ENCODE measurements at places on chromosomes 1 and 21.

- no peak for DNase-seq
Observed at GRCh38 chr1:233112186-233113008, 162.0 kb downstream of the NTPCR start.

- no peak for DNase-seq
Observed at GRCh38 chr1:116396769-116397168, 23.7 kb downstream of the ATP1A1 start.

GRCh38 chr1:44036409-44037139, 5.3 kb upstream of the SLC6A9 start:
- DNase-seq, result peak; percentile 49

DNA sequence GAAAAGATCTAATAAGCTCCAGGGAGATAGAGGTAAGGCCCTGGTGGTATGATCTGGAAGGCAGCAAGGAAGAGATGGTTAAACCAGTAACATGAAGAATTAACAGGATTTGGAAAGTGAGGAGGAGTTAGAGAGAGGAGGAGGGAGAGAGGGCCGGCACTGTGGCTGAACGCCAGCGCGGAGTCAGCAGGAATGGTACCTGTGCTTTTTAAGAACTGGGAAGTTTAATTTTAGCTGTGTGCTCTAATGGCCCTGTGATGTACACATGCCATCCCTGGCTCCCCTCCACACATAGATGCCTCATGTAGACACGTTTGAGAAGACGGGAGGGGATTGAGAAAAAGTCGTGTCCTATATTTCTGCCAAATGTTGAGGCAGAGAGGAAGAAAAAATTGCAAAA, 13.8 kb upstream of the AVPR1B start:
- no peak for DNase-seq

DNA sequence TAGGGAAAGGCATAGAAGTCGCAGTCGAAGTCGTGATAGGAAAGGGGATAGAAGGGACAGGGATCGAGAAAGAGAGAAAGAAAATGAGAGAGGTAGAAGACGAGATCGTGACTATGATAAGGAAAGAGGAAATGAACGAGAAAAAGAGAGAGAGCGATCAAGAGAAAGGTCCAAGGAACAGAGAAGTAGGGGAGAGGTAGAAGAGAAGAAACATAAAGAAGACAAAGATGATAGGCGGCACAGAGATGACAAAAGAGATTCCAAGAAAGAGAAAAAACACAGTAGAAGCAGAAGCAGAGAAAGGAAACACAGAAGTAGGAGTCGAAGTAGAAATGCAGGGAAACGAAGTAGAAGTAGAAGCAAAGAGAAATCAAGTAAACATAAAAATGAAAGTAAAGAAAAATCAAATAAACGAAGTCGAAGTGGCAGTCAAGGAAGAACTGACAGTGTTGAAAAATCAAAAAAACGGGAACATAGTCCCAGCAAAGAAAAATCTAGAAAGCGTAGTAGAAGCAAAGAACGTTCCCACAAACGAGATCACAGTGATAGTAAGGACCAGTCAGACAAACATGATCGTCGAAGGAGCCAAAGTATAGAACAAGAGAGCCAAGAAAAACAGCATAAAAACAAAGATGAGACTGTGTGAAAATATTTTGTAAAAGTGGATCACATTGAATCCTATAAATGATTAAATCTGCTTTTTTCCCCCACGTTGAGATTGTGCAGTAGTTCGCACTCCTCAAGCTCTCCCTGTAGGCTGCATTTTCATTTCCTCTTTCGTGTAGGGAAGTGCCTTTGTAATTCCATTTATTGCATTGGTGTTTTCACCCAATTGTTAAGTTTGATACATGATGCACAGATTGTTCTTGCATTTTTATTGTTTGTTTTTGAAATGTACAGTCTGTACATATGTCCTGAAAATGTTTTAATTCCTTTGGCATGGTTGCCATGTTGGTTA, 7.5 kb downstream of the PRPF38B start:
- no peak for DNase-seq

DNA sequence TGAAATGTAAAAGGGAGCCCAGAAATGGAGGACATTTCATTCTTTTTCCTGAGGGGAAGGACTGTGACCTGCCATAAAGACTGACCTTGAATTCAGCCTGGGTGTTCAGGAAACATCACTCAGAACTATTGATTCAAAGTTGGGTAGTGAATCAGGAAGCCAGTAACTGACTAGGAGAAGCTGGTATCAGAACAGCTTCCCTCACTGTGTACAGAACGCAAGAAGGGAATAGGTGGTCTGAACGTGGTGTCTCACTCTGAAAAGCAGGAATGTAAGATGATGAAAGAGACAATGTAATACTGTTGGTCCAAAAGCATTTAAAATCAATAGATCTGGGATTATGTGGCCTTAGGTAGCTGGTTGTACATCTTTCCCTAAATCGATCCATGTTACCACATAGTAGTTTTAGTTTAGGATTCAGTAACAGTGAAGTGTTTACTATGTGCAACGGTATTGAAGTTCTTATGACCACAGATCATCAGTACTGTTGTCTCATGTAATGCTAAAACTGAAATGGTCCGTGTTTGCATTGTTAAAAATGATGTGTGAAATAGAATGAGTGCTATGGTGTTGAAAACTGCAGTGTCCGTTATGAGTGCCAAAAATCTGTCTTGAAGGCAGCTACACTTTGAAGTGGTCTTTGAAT, 2.9 kb downstream of the RGS2 start:
- no peak for DNase-seq

DNA sequence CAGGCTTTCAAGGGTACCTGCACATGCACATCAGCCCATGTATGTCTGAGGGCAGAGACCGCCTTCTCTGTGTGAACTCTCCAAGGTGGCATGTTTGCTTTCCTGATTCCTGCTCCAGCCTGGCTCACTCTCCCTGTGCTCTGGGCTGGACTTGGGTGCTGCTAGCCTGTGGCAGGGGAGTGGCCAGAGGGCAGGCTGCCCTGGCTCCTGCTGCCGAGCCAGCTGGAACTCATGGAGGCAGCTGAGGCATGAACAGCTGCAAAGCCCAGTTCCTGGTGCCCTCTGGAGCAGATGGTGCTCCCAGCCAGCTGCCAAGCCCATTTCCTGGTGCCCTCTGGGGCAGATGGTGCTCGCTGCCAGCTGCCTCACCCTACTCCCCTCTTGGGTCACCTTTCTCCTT, 7.6 kb downstream of the UBL4B start:
- DNase-seq, result no peak

DNA sequence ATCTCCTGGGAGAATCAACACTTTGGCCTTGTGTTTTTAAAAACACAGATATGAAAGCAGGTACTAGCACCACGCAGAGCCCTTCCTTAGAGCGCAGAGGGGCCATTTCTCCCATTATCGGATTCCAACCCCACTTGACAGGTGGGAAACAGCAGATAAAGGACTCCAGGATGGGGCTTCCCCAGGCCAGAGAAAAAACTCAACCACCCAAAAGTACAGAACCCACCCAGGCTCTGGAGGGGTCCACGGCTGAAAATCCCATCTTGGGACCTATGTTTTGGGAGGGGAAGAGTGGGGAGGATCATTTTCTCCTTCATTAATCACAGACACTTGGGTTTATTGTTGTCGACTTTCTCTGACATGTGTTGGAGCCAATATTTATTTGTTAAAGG, 27.1 kb upstream of the COL18A1 start:
- no peak for DNase-seq

- DNase-seq, result no peak
Observed at GRCh38 chr1:2967329-2967725, 53.9 kb upstream of the ACTRT2 start.

DNA sequence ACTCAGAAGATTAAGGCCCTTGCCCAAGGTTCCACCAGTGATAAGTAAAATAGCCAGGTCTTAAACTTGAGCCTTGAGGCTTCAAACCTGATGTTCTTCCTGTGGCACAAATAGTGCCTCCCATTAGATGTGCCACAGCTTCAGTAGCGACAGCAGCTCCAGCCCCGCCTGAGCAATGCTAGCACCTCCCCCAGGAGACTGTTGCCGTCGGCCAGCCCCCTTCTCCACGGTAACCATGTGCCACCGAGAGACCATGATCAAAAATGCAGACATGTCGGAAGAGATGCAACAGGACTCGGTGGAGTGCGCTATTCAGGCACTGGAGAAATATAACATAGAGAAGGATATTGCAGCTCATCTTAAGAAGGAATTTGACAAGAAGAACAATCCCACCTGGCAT, 32.2 kb downstream of the KLHDC7A start:
- DNase-seq, result no peak

GRCh38 chr1:26530410-26530894, 891 bp downstream of the RPS6KA1 start:
- DNase-seq, result no peak

DNA sequence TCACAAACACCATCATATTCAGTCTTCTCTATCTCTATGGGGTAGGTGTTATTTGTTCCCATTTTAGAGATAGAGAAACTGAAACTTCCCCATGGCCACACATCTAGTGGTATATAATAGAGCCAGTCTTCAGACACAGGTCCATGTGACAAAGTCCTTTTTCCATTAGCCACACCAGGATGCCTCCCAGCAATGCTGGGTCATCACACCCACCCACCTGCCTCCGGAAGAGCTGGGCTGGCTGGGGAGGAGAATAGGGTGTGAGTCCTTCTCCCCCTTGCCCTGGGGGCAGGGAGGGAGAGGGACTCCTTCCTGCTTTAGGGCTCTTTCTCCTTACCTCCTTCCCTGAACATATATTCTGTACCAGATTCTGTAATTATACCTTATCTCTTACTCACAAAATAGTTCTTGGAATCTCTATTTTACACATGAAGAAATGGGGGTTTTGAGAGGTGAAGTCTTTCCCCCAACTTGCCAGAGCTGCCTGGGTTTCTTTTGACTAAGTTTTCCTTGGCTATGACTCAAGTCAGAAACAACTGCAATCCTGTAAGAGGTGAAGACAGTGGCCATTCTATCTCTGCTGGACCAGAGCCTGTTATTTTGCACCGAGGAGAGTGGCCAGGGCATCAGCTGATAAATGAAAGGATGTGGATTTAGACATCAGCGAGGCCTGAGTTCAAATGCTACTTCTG, 30.0 kb downstream of the SOX13 start:
- DNase-seq, result no peak

GRCh38 chr1:202711949-202712635, 1.8 kb upstream of the SYT2 start:
- DNase-seq, result no peak

DNA sequence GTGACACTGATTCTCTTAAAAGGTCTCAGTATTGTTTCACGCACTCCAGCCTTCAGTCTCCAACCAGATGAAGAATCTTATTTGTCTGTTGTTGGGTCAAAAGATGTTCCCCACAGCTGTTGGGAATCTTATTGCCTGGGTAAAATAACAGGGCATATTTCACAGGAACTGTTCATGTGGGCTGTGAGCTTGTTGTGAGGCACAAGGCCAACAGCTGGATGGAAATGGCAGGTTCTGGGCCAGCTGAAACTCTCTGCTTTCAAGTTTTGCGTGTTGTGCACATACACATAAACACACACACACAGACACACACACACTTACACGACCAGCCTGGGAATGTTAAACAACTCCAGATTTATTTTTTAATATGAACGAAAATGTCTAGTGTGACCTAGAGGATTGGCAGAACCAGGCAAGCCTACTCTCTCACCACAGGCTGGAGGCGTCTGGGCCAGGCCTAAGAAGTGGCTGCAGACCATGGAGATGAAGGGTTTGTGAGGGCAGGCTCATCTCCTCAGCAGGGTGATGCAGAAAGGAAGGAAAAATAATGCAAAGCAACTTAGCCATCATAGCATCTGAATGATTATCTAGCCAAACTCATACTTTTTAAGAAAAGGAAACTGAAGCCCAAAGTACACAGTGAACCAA, 357.0 kb downstream of the TTLL7 start:
- no peak for DNase-seq

DNA sequence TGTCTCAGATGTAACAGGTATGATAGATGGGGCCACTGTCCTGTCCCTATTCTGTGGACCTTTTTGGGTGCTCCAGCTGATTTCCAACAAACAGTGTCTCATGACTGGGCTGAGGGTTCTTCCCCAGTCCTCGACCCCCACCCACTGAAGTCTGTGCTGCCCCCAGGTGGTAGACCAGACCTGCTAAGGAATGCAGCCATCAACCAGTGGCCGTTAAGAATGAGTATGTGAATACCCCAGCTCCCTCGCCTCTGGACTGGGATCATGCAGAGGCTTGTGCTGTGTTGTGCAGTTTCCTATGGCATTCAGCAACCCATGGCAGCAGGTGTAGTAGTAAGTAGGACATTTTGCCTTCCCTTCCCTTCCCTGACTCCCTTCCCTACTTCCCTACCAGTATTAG, 183.1 kb upstream of the KAZN start:
- no peak for DNase-seq

DNA sequence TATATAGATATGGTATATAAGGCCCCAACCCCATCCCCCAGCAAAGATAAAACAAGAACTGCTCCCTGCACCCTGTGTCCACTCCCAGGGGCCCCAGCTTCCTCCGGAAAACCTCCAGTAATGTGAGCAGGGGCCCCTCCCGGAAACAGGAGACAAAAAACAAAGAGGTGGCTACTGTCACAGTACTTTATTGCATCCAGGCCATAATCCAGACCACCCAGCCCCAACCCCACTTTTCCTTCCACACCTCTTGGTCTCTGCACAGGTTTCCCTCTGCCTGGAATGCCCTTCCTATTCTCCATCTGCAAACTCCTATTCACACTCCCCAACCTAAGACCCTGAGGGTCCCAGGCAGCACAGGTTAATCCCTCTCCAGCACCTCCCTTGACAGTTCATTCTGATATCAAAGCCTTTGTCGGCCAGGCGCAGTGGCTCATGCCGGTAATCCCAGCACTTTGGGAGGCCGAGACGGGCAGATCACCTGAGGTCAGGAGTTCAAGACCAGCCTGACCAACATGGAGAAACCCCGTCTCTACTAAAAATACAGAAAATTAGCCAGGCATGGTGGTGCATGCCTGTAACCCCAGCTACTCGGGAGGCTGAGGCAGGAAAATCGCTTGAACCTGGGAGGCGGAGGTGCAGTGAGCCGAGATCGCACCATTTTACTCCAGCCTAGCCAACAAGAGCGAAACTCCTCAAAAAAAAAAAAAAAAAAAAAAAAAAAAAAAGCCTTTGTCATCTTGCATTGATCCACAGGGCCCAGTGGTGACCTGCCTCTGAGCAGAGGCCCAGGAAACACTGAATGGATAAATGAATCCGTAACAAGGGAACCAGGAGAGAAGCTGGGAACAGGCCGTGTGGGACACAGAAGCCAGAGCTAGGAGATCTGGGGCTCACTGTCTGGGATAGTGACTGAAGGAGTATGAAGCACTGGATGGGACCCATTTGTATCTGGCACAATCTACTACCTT, 2.3 kb upstream of the AUNIP start:
- no peak for DNase-seq

- no peak for DNase-seq
Observed at GRCh38 chr1:78301141-78301540, 189.6 kb upstream of the PTGFR start.

- peak; percentile 40 for DNase-seq
Observed at GRCh38 chr1:181089017-181089675, 646 bp downstream of the IER5 start.

DNA sequence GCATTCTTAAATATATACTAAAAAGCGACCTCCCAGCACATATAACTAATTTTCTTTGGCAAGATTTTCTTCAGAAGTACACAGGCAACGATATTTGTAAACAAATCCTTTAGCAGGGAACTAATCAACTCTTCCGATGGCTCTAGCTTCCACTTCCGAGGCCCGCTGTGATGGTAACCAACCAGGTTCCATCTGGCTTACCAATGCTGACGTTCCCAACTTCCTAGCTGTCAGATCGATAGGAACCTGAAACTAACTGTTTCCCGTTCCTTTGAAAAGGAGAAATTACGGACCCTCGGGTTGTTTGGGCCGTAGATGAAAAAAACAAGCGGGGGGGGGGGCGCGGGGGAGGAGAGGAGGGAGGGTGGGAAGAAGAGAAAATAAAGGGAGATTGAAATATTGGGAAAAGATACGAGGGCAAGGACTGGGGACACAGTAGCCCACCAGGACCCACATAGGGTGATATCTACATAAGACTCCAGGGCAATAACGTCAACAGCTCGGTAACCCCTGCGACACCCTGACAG, 513 bp downstream of the GTF2B start:
- DNase-seq, result peak; percentile 58
